ENCODE measurements at places on chromosomes 7 and 10. TPM values are rescaled to one million over a fixed set of nuclear protein-coding genes. Genes with fewer than 3 reads are reported as not detected.
A peak's percentile ranks its signal among the peaks of the same experiment; 100 is the strongest.

Gene PRR15
- not detected for total RNA-seq

Gene IRF5
- total RNA-seq, result 8.7 TPM

Gene MRC1
- total RNA-seq, result 35.8 TPM

Gene GPR15LG
- not detected for total RNA-seq

Gene ITGB8
- 207 TPM for total RNA-seq

Gene DNAAF5
- 19.0 TPM for total RNA-seq

Gene DNAJB6
- total RNA-seq, result 129 TPM

Gene GDF2
- not detected for total RNA-seq

DNA sequence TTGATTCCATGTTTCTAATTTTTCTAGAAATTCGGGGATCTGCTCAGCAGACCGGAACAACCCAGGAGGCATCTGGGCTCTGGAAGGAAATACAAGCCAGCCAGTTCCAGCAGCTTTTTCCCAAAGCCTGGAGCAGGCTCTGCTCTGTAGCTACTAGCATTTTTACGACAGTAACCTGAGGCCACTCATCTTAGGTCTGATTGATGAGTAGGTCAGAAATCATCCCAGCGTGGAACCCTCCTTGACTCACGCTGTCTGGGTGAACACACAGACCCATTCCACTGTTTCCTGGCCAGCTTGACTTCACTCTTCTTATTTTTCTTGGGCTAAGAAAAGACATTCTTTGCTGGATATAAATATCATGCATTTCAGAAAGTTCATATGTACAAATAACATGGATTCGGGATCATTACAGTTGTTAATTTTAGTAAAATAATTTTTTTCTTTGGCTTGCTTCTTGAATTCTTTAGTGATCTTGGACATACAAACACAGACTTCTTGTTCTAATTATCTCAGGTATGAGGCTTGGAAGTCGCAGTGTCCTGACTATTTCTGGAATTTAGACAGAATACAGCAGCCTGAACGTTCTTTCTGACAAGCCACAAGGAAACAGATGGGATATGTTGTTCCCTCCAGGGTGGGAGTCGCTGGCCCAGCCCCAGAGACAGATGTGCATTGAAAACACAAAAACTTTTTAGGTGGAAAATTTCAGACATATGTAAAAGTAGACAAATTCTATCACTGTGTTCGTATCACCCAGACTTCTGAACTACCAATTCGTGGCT is 54.6 kb upstream of the PITRM1 start:
- no peak for DNase-seq

GRCh38 chr7:71750290-71750689 is 618.3 kb downstream of the GALNT17 start:
- no peak for DNase-seq

- DNase-seq, result no peak
Observed at GRCh38 chr10:35347121-35347562, 10.8 kb downstream of the CCNY start.

GRCh38 chr7:46999866-47000265 is 582.0 kb downstream of the TNS3 start:
- no peak for DNase-seq

GRCh38 chr10:77016278-77016815 is 621.3 kb downstream of the KCNMA1 start:
- DNase-seq, result no peak

DNA sequence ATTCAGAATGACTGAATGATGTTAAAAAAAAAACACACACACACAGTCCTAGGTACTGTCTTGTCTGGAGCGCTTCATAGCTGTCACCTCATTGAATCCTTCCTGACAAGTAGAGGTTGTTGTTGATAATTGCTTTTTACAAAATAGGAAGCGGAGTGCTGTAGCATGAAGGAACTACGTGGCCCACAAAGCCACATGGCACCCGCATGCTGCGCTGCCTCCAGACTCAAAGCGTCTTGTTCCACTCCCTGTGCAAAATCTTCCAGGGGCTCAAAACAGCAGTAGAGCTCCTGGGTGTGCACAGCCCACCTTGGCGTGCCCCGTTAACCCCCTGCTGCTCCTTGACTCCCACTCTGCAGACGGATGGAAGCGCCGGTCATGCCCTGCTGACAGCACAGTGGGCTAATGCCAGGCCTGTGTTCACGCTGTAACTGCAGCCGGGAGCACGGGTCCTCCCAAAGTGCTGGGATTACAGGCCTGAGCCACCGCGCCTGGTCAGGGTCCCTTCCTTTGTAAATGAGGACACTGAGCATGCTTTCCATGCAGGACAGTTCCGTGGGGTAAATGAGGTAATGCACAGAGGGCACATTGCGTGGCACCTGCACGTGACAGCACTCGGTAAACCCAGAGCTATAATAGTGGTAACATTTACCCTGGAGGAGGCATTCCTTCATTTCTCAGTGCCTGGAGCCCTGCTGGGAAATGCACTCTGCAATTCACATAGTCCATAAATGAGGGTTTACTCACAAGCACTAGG is 91.1 kb upstream of the GNA12 start:
- DNase-seq, result peak; percentile 45

GRCh38 chr10:52875336-52875735 is 102.8 kb upstream of the MBL2 start:
- DNase-seq, result no peak

- no peak for DNase-seq
Observed at GRCh38 chr7:34723866-34724490, 66.0 kb downstream of the NPSR1 start.

DNA sequence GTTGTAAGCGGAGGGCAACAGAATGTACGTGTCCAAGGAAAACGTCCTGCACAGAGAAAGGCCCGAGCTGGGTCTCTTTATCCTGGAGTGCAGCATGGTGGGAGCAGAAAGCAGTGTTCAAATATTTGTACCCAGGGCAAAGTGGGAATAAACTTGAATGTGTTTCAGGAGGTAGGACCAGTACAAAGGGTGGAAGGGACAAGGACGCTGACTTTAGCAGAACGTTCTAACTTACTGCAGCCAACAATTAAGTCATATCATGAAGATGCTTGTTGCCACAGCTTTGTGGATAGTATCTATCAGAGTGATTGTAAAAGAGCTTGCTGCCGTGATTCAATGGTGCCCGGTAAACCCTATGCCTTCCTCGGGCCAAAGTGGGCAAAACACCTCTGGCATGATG is 30.5 kb upstream of the ZC3HAV1L start:
- DNase-seq, result no peak

- DNase-seq, result peak; percentile 82
Observed at GRCh38 chr10:60943316-60944057, 498 bp downstream of the RHOBTB1 start.

GRCh38 chr7:91375378-91375777 is 111.1 kb downstream of the FZD1 start:
- DNase-seq, result no peak

GRCh38 chr7:14048889-14049288 is 59.4 kb upstream of the ETV1 start:
- no peak for DNase-seq

- DNase-seq, result no peak
Observed at GRCh38 chr10:109668703-109669102, 254.6 kb downstream of the XPNPEP1 start.

GRCh38 chr10:128008521-128009250 is 101.8 kb downstream of the PTPRE start:
- no peak for DNase-seq

DNA sequence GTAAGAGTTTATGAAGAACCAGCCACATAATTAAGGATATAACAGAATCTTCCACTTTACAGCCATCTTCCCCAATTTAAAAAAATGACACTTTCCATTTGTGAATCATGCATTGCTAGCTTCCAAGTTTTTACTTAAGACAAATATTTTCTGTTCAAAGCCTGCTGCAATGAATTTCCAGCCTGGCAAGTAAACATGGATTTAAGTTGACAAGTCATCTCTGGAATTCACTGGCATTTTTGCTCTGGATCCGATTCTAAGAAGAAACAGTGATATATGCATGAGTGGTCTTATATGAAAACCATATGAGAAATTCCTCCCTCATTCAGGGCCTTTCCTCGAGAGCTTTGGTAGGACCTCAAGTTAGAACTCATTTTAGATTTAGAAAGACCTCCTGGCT is 116.1 kb upstream of the CDCA7L start:
- DNase-seq, result no peak

- DNase-seq, result no peak
Observed at GRCh38 chr7:98733036-98733435, 116.0 kb downstream of the NPTX2 start.

GRCh38 chr7:151361193-151361959 is 19.8 kb downstream of the NUB1 start:
- no peak for DNase-seq

- no peak for DNase-seq
Observed at GRCh38 chr10:49081547-49082275, 33.6 kb downstream of the VSTM4 start.

DNA sequence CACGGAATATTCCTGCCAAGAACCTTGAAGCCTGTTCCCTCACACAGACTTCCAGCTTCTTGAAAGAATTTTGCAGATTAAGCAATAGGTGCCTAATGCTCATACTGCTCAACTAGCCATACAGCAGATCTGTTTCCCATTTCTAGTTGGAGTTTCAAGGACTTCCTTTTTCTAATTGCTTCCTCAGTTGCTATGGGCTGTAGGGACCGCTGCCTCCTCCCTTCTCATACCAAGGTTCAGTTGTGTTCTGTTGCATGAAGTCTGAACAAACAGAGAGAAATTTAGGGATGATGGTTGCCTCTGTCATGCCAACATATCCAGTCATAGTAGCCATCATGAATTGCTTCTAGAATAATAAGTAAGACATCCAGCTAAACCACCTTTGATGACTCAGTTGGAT is 6.8 kb downstream of the ITGA8 start:
- DNase-seq, result no peak

- no peak for DNase-seq
Observed at GRCh38 chr7:126723966-126724544, 528.7 kb downstream of the GRM8 start.

DNA sequence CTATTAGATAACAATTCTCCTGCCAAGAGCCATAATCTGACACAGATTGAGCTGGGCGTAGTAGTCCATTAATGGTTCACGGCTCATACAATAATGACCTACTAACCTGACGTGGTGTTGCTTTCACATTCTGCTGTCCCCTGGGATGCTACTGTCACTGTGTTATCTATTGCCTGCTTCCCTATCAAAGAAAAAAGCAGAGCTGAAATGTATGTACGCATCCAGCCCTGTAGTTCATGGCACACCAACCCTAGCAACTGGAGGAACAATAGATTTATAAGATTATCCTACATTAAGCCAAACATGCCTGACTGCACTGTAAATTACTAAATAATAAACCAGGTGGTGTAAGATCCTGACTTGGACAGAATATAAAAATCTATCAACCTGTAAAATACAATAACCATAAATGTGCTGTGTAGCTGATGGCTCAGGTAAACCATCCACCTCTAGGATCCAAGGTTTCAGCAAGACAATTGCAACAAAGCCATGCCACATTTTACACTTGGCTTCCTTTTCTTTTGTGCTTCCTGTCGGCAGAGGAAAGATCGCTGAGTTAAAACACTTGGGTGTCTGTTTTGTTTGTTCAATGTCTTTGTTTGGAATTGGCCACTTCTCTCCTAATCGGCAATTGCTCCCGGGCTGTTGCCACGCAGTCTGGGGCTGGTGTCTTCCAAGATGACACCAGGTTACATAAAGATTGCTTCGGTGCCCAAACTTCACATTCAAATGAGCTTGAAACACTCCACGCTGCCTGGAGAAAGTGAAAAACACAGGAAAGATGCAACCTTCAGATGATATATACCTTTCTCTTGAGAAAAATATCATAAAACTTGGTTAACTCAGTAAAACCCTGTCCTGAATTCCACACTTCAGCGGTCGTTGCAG is 143.9 kb upstream of the MGMT start:
- no peak for DNase-seq

- no peak for DNase-seq
Observed at GRCh38 chr7:40826411-40827221, 691.8 kb downstream of the SUGCT start.

- DNase-seq, result no peak
Observed at GRCh38 chr7:24829787-24830186, 72.5 kb upstream of the GSDME start.

- DNase-seq, result no peak
Observed at GRCh38 chr10:49568235-49568634, 29.3 kb upstream of the ERCC6 start.

DNA sequence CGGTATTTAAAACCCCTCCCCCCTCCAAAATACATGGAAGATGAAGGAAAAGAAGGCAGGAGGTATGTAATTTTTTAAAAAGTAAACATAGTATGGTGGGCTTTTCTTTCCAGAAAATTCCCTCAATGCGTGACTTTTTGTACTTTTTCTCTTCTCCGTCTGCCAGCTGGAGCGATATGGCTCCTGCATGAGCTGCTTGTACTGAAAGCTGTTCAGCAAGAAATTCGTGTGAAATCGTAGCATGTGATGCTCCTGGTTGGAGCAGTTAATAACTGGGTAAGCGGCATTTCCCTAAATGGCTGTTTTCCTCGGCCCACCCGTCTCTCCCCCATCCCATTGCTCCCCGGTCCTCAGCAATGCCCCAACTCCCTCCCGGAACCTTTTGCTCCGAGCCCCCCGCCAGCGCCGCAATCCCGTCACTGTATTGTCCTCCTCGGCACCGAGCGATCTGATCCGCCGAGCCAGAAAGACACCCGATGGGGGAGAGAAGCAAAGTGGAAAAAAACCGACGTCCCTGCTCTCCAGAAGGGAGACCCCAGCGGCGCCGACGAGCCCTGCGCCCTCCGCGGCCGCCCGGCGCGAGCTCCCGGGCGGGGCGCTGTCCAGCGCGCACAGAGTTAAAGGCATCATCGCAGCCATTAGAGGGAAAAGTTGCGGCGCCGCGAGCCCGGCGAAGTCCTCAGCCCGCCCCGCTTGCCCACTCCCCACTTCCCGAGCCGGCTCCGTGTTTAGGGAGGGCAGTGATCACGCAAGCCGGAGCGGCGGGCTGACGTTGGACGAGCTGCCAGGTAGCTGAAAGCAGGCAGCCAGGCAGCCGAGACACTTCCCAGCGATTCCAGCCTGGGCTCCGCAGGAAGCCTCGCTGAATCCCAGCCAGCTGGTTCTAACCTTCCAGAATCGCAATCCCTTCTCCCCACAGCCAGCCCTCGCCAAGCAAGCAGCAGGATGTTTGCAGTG is at the start of gene VSTM2A:
TSS of gene VSTM2A (plus strand) at position 707 of the 957 bp plus-strand sequence. CDS start 356 bp downstream, outside the sequence.
- DNase-seq, result no peak

GRCh38 chr7:34354899-34355298 is 303.1 kb upstream of the NPSR1 start:
- DNase-seq, result no peak

- no peak for DNase-seq
Observed at GRCh38 chr7:111199643-111200042, 108.7 kb downstream of the LRRN3 start.

GRCh38 chr10:44925811-44926750 is 14.9 kb downstream of the TMEM72 start:
- DNase-seq, result no peak

DNA sequence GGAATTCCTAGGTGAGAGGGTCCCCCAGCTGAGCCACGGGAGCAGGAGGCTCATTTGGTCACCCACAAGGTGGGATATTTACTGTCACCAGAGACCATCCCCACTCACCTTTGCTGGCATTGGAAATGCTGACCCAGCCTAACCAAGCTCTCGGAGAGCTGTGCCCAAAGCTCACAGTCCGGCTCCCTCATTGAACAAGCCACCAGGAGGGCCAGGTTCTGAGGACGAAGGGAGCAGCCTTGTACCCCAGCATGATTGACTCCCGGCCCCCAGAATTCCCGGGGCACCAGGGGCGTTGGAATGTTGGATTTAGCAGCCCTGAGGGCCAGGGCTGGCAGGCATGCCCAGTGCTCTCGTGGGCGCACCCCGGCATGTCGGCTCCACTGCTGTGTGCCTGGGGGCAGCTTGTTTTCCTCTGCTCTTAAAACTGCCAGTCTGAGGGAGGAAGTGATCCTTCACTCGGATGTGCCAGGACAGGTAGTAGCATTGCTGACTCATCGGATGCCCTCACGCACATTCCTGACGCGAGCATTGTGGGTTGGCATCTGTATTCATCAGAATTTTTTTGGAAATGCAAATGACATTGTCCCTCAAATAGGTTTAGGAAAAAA is 23.3 kb downstream of the CLIP2 start:
- DNase-seq, result no peak
